Thymus (tissue), 14 donors: ENCODE measurements at places on chromosomes 4 and X.

- no peak for DNase-seq
Observed at GRCh38 chr4:53994382-53995102, 69.9 kb downstream of the CHIC2 start.

DNA sequence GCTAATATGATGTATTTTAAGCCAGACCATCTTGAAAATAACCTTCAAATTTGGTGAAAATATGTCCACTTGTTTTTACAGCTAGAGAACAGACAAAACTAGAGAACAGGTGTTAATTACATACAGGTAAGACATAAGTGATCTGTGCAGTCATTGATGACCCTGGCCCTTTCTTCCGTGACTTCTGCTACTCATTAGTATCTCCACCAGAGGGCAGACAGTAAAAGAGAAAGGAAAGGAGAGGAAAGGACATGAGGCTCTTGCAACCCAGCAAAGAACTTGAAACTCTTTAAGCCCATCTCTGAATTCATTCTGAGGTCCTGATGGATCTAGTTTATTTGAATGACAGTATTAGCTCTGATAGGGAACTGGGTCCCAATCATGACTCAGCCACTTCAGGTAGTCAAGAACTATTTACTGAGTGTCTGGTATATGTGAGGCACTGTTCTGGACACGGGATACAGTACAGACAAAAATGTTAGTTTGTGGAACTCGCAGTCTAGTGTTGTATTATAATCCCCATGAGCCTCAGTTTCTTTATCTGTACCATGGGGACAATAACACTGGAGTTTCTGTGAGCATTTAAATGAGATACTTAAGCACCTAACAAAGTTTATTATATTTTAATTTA is 121.0 kb upstream of the TEX13D start:
- no peak for DNase-seq

- no peak for DNase-seq
Observed at GRCh38 chrX:36909676-36910030, 98.5 kb upstream of the FAM47C start.

DNA sequence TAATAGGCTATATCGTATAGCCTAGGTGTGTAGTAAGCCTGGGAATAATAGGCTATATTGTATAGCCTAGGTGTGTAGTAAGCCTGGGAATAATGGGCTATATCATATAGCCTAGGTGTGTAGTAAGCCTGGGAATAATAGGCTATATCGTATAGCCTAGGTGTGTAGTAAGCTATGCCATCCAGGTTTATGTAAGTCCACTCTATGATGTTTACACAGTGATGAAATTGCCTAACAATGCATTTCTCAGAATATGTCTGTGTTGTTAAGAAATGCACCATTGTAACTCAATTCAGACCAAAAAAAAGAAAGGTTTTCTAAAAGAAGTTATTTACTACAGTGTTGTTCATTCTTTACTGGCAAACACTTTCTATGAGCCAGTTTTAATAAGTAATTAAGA is 1387.2 kb downstream of the STIM2 start:
- no peak for DNase-seq

GRCh38 chrX:123878252-123878721 is 18.4 kb downstream of the XIAP start:
- no peak for DNase-seq

GRCh38 chr4:25578432-25578831 is 77.2 kb upstream of the SLC34A2 start:
- DNase-seq: no peak

- no peak for DNase-seq
Observed at GRCh38 chr4:37157476-37158167, 86.9 kb upstream of the NWD2 start.

- no peak for DNase-seq
Observed at GRCh38 chrX:79138658-79139241, 5.7 kb upstream of the GPR174 start.

DNA sequence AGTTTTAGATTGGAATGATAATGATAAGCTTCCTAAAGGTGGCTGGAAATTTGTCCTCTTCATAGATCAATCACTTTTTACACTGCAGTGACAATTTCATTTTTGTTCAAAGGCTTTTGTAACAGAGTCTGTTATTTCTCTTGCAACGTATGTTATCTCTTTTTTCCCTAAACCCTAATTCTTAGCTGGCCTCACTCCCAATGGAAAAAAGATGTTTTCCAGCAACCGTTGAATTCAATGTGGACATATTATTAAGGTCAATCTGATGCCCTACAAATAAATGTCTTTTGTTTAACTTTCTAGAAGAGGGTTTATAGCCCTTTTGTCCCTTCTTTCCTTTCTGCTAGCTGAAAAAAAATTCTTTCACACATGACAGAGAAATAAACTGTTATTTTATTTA is 192.7 kb upstream of the NWD2 start:
- no peak for DNase-seq

- no peak for DNase-seq
Observed at GRCh38 chrX:50211510-50211909, 6.9 kb downstream of the CCNB3 start.

GRCh38 chr4:1578251-1578773 is 105.8 kb downstream of the FAM53A start:
- DNase-seq: no peak

DNA sequence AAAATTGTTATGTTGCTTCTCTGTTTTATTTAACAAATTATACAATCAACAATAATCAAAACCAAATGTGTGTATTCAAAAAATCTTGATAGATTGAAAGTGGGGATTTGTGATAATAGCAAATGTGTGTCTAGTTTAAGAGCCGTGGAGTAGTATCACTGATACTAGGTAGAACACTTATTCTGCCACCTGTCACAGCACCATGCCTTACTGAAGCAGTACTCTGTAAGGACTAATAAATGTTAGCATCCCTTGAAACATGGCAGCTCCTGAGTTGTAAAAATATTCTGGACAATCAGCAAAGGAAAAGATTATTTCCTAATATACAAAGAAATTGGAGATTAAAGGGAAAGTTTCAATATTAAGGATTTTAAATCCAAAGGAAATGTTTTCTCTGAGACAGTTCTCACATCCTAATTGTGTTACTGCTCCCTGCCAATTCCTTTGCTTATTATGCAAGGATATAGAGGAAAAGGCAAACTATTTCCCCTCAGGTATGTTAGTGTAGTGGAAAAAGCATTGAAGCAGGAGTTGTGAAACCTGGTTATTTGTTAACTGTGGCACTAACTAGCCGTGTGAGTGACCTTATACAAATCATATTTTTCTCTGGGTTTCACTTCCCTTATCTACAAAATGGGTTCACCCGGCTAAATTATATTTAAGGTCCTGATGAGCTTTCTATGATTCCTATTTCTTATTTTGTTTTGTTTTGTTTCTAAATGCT is 303.1 kb downstream of the ARHGAP24 start:
- DNase-seq: no peak

DNA sequence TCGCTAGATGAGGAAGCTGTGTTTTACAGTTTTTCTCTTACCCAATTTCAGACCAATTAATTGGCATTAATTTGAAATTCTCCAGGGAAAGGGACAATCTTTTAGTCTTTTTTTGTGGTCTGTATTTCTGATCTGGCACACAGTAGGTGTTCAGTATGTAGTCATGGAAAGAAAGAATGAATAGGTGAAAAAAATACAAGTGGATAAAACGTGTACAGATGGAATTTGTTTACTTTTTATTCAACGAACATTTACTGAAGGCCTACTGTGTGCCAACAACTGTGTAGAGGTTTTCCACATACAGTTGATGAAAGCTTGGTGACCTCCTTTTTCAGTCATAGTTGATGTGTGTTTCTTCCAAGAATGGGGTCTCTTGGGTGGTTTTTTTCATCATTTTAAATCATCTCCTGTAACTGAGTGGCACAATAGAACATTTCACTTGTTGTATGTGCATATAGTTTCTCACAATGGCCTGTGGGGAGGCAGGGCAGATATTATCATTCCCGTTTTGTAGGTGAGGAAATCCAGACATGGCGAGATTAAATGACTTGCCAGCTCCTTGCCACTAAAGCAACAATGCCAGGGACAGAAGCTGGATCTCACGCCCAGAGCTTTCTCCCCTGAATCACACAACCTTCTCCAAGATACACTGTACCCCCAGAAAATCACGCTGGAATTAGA is 102.4 kb downstream of the CEP135 start:
- no peak for DNase-seq

DNA sequence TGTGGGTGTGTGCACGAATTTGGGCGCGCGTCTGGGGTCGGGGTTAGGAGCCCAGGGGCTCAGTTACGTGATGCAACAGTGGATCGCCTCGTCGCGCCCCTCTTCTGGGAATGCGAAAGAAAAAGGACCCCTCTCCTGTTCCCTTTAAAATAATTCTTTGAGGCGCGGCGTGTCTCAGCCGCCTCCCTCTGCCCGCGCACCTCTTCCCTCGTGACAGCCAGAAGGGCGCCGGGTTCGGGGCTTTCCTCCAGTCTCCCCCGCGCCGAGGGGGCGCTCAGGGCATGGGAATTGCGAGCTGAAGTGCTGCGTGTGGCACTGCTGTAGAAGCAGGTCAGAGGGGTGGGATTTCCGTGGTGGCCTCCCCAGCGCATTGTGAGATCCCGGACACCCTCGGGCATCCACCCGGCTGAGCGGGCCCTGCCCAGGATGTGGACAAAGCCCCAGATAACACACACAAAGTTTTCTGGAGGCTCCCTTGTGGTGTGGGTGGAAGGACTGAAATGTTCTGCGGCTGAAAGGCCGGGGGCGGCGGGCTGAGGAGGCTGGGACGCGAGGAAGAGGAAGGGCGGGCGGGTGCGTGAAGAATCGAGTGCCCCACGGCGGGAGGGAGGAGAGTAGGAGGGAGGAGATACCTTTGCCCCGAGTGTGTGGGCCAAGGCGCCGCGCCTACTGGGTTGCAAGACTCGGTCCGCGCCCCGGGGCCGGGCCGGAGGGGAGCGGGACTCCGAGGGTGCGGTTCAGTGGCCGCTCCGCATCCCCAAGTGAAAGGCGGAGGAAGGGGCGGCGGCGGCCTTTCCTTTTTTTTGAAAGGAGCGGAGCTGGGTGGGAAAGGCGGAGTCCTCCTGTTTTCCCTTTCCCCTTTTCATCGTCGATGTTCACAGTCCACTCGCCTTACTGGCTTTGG is 752 bp downstream of the SEPTIN11 start:
- no peak for DNase-seq

GRCh38 chr4:54958236-54958635 is 167.2 kb downstream of the KDR start:
- no peak for DNase-seq

- no peak for DNase-seq
Observed at GRCh38 chrX:28552882-28553829, 34.1 kb upstream of the IL1RAPL1 start.

GRCh38 chr4:7587433-7588405 is 153.0 kb upstream of the PSAPL1 start:
- DNase-seq: no peak

DNA sequence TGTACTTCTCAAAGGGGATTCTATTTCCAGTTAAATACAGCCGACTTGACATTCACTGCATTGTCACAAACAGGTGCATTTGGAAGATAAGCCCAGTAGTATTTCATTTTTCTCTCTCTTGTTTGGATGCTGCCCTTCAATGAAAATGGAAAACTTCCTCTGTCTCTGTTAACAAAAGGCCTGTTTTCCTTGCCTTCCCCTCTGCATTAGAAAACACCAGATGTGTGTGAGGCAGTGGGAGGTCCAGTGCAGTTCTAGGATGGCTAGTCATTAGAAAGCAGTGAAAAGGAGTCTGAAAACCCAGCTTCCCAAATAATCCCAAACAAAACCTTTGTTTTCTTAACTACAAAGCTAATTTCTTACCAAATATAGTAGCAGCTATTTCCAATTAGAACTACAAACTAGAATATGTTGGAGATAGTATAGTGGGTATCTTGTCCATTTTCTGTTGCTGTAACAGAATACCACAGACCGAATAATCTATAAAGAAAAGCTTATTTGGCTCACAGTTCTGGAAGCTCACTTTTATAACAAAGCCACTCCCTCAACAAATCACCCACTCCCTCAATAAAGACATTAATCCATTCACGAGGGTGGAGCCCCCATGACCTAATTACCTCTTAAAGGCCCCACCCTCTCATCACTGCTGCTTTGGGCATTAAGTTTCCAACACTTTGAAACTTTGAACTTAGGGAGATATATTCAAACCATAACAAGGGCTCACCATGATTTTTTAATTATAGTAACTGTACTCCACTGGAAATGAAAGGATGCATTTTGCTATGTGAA is 452.1 kb upstream of the RPS6KA3 start:
- DNase-seq: no peak

- DNase-seq: no peak
Observed at GRCh38 chr4:182717788-182718583, 199.2 kb downstream of the DCTD start.

DNA sequence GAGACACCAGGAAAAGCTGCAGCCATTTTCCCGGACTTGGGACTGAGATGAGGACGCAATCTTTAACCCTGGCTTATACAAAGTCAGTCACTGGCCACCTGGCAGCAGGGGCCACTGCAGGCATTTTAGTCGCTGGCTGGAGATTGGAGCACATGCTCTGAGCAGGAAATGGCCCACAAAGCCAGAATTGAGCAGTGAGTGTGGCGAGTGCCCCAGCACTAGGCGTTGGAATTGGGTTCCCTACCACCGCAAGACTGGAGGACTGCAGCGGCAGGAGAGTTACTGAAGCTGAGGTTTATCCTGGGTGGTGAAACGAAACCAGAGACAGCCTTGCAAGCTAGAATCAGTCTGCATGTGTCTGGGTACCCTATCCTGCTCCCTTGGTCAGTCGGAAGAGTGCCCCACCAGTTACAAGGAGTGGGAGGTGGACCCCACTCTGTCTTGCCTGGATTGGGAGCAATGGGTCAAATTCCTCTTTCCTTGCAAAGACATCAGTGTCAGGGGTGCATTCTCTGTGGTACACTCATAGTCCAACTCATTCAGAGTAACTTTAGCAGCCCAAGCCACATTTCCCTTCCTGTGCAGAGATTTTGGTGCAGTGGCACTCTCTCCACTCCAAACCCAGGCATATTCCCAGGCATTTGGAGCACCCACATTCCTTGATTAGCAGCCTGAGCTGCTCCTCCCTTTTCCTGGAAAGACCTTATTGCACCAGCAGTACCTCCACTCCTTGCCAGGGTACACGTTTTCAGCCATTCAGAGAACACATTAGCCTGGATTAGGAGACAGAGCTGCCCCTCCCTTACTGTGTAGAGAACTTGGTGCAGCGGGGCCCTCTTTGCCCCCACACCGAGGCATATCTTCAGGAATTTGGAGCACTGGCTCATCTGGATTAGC is 36.7 kb upstream of the PLK4 start:
- DNase-seq: no peak

GRCh38 chr4:189780391-189780790 is 160.3 kb upstream of the FRG1 start:
- DNase-seq: no peak

- no peak for DNase-seq
Observed at GRCh38 chr4:161519611-161520010, 644.2 kb downstream of the FSTL5 start.

GRCh38 chrX:12013211-12013618 is 125.1 kb upstream of the FRMPD4 start:
- DNase-seq: no peak

GRCh38 chrX:70166601-70167590 is 10.4 kb upstream of the DGAT2L6 start:
- DNase-seq: no peak

DNA sequence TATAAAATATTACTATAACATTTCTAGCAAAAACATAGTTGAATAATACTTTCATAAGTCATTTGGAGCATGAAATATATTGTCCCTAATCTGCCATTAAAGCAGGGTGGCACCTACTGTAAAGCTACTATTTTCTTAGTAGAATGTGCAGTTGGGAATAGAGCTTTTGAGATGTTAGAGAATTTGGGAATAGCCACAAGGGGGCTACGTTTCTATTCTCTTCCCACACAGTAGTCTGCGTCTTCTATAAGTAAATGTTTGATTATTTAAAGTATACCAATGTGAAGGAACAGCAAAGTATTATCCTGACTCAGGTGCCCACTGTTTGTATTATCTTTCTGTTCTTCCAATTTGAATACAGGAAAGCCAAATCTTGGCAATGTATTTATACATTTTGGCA is 323.2 kb upstream of the GIMD1 start:
- DNase-seq: no peak
